Kidney (tissue), 22 donors: ENCODE measurements at places on chromosomes 2 and 18. TPM values are rescaled to one million over a fixed set of nuclear protein-coding genes. Genes with fewer than 3 reads are reported as not detected.

DNA sequence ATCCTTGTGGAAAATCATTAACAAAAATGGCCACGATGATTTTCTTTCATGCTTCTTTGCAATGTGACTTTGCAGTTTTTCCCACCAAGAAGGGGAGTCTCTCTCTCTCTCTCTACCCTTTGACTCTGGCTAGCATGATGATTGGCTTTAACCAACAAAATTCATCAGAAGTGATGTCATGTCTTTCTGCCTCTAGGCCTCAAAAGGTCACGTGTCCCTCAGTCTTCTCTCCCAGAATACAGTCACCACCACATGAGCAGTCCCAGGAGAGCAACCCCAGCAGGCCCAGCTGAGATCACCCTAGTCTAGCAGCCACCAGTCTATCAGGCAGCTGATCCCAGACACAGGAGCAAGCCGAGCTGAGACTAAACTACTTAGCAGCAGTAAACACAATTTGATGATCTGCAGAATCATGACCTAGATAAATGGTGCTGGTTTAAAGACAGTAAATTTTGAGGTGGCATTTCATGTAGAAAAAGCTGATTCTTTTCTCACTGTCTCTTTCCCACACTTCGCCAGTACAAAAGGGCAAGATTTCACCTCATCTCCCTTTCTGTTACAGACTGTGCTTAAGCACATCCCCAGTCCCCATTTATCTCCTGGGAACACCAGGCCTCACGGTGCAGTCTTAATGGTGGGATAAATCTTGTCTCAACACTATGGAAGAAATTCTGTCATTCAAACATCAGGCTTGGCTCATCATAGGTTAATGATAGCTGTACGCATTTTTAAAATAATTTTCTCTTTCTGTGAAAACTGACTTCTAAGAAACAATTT, 132.7 kb downstream of the SCG2 start:
- no peak for DNase-seq

GRCh38 chr2:84778911-84779690, 101.8 kb downstream of the TRABD2A start:
- no peak for DNase-seq

- no peak for DNase-seq
These were observed 21.8 kb downstream of the TRIP12 start for GRCh38 chr2:229900012-229900411.

DNA sequence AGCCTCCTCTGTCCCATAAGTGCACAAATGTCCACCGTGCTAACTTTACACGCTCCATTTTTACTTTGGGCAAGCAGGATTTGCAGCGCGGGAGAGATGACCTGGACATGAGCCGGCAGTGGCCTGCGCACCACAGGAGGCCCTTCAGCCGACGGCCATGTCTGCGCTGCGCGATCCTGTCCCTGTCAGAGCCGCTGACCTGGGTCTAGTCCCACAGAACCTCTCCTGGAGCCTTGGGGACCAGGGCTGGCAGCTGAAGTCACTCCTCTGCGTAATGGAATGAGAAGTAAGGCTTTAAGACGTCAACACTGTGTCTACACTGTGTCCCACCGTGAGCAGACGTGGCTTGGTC, 29.6 kb downstream of the ADI1 start:
- DNase-seq = no peak

DNA sequence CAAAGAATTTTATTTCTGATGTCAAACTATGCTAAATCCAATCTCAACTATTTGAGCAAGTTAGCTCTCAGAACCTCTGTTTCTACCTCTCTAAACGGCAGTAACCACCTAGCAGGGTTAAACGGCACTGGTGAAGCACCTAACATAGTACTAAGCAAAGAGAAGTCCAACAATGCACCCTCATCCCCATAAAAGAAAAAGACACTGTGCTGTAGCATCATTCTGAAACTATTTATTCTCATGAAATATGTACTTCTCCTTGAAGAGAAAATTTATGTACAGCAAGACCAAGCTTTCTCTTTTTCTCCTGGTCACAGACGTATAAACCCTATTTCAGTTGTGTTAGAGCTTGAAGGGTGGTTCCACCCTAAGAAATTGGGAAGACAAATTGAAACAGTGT, 4.8 kb downstream of the MEX3C start:
- no peak for DNase-seq

DNA sequence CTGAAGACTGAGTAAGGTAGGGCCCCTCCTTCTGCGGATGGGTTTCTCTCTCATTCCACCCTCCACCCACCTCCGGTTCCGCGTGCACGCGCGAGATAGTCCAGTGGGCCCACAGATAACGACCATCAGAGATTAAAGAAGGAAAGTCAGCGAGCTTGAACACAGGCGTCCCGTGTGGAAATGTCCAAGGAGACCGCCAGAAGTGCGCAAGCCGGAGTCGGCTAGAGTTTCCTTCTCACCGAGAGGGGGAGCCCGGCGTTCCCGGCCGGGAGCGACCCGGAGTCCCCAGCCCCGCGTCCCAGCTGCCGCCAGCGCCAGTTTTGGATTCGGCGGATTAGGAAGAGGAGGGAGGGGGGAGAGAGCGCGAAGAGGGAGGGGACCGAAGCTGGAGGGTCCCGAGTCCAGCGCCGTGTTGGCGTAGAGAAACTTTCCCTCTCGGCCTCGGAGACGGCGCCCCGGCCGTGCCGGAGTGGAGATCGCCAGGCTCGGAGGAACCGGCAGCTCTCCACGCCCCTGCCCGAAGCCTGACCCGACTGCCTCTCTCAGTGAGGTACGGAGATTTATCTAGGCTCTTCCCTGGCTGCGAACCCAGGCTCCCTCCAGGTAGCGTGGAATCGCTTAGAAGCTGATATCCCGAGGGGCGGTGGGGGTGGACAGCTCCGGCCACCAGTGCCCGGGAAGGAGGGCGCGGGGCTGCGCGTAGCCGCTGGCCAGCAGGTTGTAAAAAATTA, at the start of gene GULP1:
GULP1 (plus strand) TSS at position 258 of the 731 bp plus-strand sequence. CDS start 185,829 bp downstream, outside the sequence.
- peak; percentile 85 for DNase-seq

DNA sequence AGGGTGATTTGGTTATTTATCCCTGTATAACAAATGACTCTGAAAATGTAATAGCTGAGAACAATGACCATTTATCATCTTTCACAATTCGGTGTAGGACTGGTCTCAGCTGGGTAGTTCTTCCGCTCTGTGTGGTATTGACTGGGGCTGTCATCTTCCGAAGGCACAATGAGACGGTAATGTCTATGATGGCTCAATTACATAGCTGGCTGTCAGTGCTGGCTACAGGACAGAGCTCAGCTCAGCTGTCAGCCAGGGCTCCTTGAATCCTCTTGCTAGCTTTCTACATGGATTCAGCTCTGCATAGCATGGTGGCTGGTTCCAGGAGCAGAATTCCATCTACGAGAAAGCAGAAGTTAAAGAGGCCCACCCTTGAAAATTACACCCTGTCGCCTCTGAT, 483.8 kb downstream of the TDRD15 start:
- no peak for DNase-seq

DNA sequence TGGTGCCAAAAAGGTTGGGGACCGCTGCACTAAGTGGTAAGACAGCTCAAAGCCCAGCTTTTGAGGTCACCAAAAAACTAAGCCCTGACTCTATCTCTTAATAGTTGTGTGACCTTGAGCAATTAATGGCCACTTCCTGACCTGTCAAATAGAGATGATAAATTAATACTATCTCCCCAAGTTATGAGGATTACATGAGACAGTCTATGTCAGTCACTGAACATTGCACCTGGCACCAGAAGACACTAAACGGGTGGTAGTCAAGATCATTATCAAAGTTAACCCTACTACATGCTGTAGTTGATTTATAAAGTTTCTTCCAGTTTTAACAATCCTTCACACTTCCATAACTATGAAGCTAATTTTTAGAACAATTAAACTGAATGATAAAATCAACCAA, 36.5 kb downstream of the STPG4 start:
- no peak for DNase-seq

- no peak for DNase-seq
These were observed 55.9 kb downstream of the NXPH2 start for GRCh38 chr2:138724327-138724726.

- DNase-seq = no peak
These were observed 113.7 kb downstream of the C2orf74 start for GRCh38 chr2:61275575-61276184.

GRCh38 chr2:147843391-147843863, 1.4 kb upstream of the ACVR2A start:
- no peak for DNase-seq

GRCh38 chr2:173280853-173281252, 73.8 kb upstream of the CDCA7 start:
- DNase-seq = no peak

DNA sequence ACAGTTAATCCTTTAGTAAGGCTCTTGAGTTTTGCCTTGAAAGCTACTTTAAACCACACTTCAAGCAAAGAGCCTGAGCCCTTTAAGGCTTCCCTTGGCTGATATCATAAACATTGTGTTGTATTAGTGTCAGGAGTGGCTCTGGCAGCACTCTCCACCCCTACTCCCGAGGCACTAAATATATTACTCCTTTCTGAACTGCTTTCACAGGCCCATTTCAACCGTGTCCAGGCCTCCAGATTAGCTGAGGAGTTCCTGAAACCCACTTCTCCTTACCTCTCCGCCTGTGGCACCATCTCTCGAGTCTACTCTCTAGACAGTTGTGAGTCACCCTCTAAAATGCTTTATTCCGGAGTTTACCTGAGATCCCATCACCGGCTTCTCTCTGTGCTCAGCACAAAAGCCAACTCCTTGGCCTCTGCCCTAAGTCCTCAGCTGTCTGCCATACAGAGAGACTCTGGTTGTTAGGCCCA, 14.4 kb upstream of the STON1 start:
- no peak for DNase-seq

DNA sequence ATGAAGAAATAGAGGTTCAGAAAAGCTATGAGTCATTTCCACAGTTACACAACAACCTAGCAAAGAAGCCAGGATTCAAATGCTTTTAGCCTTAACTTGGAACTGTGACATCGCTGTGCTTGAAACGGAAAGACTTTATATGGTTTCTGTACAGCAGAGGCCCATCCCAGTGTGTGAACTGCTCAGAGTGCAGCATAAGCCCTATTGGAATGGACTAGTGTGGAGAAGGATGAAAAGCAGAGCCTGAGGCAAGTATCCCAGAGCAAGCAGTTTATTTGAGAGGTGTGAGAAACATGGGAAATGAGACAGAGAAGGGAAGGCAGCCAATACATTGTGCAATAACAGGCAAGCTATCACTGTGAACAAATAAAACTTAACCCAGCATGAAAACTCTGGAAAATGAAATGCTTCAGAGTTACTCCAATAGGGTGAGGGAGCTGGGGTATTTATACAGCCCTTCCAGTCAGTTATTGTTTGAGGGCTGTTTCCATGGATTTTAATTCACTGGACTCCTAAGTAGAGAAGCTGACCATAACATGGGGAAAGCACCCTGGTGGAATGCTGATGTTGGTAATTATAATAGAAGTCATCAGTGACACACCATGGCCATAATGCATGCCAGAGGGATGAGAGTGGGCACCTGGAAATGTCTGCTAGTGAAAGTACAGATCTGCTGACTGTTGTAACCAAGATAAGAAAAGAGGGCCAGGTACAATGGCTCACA, 254.0 kb upstream of the POU3F3 start:
- no peak for DNase-seq

FBXO48 gene
- 1.3 TPM for total RNA-seq

ABCA12 gene
- total RNA-seq = 3.0 TPM

RTTN gene
- 12.3 TPM for total RNA-seq

CNDP1 gene
- total RNA-seq = 1.4 TPM

OSR1 gene
- total RNA-seq = 1.6 TPM

DBI gene
- 135 TPM for total RNA-seq

IL1RN gene
- total RNA-seq = 2.1 TPM
